ENCODE measurements at places on chromosomes 7 and 10. TPM values are rescaled to one million over a fixed set of nuclear protein-coding genes. Genes with fewer than 3 reads are reported as not detected.
A peak's percentile ranks its signal among the peaks of the same experiment; 100 is the strongest.

Gene KCND2
- not detected for total RNA-seq

GRCh38 chr10:94052866-94053791, 59.4 kb downstream of the PLCE1 start:
- H3K4me1 ChIP-seq: no peaks in the 10 kb centered on the region
- no peak overlapping the region for H3K27ac ChIP-seq
- H3K4me3 ChIP-seq: no peak overlapping the region
- no peaks in the 10 kb centered on the region for H3K36me3 ChIP-seq
- H3K27me3 ChIP-seq: peaks cover 4% of the 10 kb centered on the region

DNA sequence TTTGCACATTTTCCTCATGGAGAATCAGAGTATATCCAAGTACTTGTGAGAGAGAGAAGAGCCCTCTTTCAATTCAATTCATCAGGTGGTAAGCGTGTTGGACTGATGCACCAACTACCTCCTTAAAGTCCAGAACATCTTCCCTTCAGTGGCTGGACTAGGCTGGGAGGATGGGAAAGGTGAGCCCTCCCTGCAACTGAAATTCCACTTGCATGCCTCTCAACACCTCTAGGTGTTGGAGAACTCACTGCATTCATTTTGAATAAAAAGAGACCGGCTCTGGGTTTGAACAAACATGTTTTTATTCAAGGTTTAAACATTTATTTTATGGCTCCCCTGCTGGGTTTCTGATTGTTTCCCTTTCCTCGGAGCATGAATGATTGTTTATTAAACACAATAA, 573.5 kb downstream of the CCSER2 start:
- no peak overlapping the region for H3K4me3 ChIP-seq
- no peaks in the 10 kb centered on the region for H3K4me1 ChIP-seq
- no peak overlapping the region for H3K27ac ChIP-seq
- DNase-seq: no peak
- no peaks in the 10 kb centered on the region for H3K36me3 ChIP-seq

GRCh38 chr7:55500117-55500756, 72.1 kb downstream of the VOPP1 start:
- H3K27ac ChIP-seq: no peak overlapping the region
- DNase-seq: no peak
- peaks cover 47% of the 10 kb centered on the region for H3K36me3 ChIP-seq
- H3K4me3 ChIP-seq: no peak overlapping the region
- peaks cover 29% of the 10 kb centered on the region for H3K4me1 ChIP-seq
- H3K27me3 ChIP-seq: no peaks in the 10 kb centered on the region

- H3K4me1 ChIP-seq: no peaks in the 10 kb centered on the region
- peaks cover 2% of the 10 kb centered on the region for H3K36me3 ChIP-seq
- no peak overlapping the region for H3K27ac ChIP-seq
- H3K4me3 ChIP-seq: no peak overlapping the region
Observed at GRCh38 chr7:94324380-94325121, 70.1 kb upstream of the COL1A2 start.

DNA sequence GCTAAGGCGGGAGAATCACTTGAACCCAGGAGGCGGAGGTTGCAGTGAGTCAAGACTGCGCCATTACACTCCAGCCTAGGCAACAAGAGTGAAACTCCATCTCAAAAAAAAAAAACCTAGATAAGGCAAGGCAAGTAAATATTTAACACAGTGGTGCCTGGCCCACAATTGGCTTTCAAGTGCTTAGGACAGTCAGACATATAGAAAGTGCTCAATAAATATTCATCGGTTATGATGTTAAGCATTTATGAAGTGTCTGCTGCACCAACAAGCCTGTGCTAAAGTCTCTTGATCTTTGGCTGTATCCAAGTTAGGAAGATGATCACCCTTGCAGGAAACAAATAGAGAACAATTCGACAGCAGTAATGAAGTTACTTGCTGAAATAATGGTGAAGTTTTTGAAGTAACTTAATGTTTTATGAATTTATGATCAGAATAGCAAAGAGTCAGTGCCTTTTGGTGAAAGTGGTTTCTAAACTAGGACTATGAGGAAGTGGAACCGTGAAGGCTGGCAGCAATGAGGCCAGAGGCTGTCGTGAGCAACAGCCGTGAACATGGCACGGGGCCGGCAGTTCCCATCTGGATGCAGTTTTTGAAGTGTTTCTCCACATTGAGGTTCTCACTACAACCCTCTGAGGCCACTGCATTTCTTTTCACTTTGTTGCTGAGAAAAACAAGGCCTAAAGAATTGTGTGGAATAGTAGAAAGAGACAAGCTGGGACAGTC, 48.1 kb upstream of the GATA3 start:
- H3K4me1 ChIP-seq: no peaks in the 10 kb centered on the region
- no peaks in the 10 kb centered on the region for H3K27me3 ChIP-seq
- no peak overlapping the region for H3K4me3 ChIP-seq
- DNase-seq: peak; percentile 31
- no peak overlapping the region for H3K27ac ChIP-seq
- peaks cover 17% of the 10 kb centered on the region for H3K36me3 ChIP-seq

DNA sequence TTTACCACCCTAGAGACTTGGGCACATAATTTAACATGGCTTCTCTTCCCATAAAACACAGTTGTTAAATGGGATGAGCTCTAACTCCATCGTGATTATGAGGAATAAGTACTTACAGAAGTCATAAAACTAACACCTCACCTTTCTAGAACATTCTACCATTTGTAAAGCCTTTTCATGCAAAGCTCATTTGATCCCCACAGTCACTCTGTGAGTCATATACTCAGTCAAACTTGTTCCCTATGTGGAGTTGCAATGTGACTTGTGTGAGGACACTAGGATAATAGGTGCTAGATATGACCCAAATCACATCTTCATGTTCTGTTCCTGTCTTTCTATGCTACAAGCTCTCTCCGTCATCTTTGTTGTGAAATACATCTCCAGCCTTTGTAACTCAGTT, 371.7 kb downstream of the WDR11 start:
- no peaks in the 10 kb centered on the region for H3K27me3 ChIP-seq
- H3K36me3 ChIP-seq: no peaks in the 10 kb centered on the region
- no peak for DNase-seq
- H3K4me1 ChIP-seq: no peaks in the 10 kb centered on the region
- no peak overlapping the region for H3K4me3 ChIP-seq

GRCh38 chr10:27192284-27192683, 37.1 kb downstream of the MASTL start:
- H3K4me1 ChIP-seq: no peaks in the 10 kb centered on the region
- H3K27me3 ChIP-seq: no peaks in the 10 kb centered on the region
- DNase-seq: no peak
- H3K27ac ChIP-seq: no peak overlapping the region

DNA sequence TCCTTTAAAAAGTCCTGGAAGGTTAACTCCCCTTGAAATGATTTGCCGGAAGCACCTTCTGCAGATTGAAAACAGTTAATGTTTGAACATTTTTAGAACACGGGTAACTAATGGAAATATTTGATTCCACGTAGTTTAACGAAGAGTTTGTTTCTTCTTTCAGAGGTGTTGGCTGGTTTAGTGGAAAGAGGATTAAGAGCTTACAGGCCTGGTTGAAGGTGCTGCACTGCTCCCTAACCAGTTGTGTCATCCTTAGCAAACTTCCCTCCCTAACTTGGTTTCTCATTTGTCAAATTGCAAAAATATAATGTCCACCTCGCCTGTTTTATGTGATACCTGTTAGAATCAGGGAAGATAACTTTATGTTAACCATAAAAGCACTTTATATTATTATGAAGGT, 243.0 kb upstream of the FZD8 start:
- H3K4me3 ChIP-seq: no peak overlapping the region
- no peak for DNase-seq
- H3K4me1 ChIP-seq: no peaks in the 10 kb centered on the region
- H3K27me3 ChIP-seq: no peaks in the 10 kb centered on the region
- H3K36me3 ChIP-seq: no peaks in the 10 kb centered on the region
- no peak overlapping the region for H3K27ac ChIP-seq

- H3K27ac ChIP-seq: no peak overlapping the region
- H3K36me3 ChIP-seq: no peaks in the 10 kb centered on the region
- no peaks in the 10 kb centered on the region for H3K4me1 ChIP-seq
- H3K27me3 ChIP-seq: peaks cover 7% of the 10 kb centered on the region
- no peak for DNase-seq
- no peak overlapping the region for H3K4me3 ChIP-seq
Observed at GRCh38 chr10:95462740-95463667, 98.2 kb downstream of the SORBS1 start.

- H3K4me3 ChIP-seq: no peak overlapping the region
- H3K27me3 ChIP-seq: peaks cover 5% of the 10 kb centered on the region
- peaks cover 2% of the 10 kb centered on the region for H3K4me1 ChIP-seq
- no peak overlapping the region for H3K27ac ChIP-seq
Observed at GRCh38 chr10:88417387-88418030, 165.6 kb downstream of the RNLS start.

GRCh38 chr10:36808625-36809362, 316.6 kb upstream of the ANKRD30A start:
- H3K27ac ChIP-seq: no peak overlapping the region
- no peak for DNase-seq
- H3K36me3 ChIP-seq: no peaks in the 10 kb centered on the region
- no peaks in the 10 kb centered on the region for H3K27me3 ChIP-seq

Data from activated CD4-positive, alpha-beta T cell treated with anti-CD3 and anti-CD28 coated beads, Interleukin-2, amount 10 ng/mL, durations not matched to agents 24 days and 14 days (primary cell).